Activated CD4-positive, alpha-beta memory T cell treated with anti-CD3 and anti-CD28 coated beads for 36 hours (primary cell): ENCODE measurements at places on chromosomes 6 and 20. TPM values are rescaled to one million over a fixed set of nuclear protein-coding genes. Genes with fewer than 3 reads are reported as not detected.

The CRIP3 gene
- total RNA-seq: 2.0 TPM

The SLC22A16 gene
- not detected for total RNA-seq

- peak; percentile 65 for DNase-seq
Observed at GRCh38 chr6:1604158-1605003, 5.3 kb upstream of the FOXC1 start.

GRCh38 chr6:63764318-63764916, 128.8 kb downstream of the PHF3 start:
- DNase-seq: no peak

GRCh38 chr6:8057793-8058192, 6.4 kb downstream of the BLOC1S5 start:
- no peak for DNase-seq

GRCh38 chr6:27847706-27848105, 64.5 kb downstream of the OR2B2 start:
- DNase-seq: no peak

The CST2 gene
- total RNA-seq: not detected

- no peak for DNase-seq
Observed at GRCh38 chr6:31701666-31702404, 1.3 kb downstream of the ABHD16A start.

- peak; percentile 64 for DNase-seq
Observed at GRCh38 chr6:111871207-111871606, 2.0 kb downstream of the FYN start.

GRCh38 chr20:2408111-2408510, 27.4 kb downstream of the TGM6 start:
- DNase-seq: no peak

The CCN5 gene
- not detected for total RNA-seq

GRCh38 chr6:28402197-28402596, 2.6 kb upstream of the ZSCAN12 start:
- no peak for DNase-seq

DNA sequence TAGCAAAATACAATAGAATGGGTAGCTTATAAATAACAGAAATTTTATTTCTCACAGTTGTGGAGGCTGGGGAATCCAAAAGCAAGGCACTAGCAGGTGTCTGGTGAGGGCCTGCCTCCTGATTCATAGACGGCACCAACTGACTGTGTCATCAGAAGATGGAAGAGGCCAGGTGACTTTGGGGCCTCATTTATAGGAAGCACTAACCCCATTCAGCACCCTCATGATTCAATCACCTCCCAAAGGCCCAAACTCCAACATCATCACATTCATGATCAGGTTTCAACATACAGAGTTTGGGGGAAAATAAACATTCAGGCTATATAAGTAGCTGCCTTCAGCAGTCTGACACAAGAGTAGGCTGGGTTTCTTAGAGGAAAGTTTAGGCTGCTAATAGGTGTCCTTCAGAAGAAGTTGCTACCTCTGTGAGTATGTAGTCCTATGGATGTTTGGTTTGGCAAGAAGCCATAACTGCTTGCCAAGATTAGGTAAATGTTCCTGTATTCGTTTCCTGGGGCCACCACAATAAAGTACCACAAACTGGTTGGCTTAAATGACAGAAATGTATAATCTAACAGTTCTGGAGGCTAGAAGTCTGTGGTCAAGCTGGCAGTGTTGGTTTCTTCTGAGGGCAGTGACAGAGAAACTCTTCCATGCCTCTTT, 48.8 kb downstream of the NT5E start:
- no peak for DNase-seq

The MEA1 gene
- total RNA-seq: 90.2 TPM

DNA sequence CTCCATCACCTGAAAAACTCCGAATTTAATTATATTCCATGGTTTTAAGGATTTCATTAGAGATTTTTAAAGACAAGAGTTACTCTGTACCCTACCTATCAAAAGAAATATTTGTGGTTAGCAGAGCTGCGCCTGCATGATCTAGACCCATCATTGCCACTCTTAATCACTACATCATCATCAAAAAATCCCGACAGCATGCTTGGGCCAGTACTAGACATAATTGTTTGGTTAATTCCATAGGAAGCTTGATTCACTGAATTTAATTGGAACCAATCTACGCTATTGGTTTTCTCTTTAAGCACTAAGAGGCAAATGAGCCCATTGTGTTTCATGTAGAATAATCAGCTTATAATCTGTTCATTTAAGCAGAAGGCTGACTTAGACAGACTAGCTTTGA, 33.4 kb upstream of the RNF217 start:
- no peak for DNase-seq

DNA sequence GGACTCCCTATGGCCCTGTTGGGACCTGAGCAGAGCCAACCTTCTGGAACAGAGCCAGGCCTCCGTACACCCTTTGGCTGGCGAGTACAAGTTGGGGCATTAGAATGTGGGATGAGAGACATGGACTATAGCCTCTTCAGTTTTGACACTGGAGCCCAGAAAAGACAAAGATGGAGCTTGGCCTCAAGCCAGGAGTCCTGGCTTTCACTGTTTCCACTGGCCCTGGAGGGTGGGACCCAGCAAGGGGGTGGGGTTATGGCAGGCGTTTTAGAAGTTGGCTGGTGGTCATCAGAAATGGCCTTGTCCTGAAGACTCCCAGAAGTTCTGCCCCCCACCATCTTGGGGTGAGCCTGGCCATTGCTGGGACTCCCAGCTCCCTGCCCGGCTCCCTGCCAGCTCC, 21.8 kb downstream of the ITPR3 start:
- DNase-seq: no peak

GRCh38 chr20:61391812-61392520, 139.9 kb downstream of the CDH4 start:
- no peak for DNase-seq

DNA sequence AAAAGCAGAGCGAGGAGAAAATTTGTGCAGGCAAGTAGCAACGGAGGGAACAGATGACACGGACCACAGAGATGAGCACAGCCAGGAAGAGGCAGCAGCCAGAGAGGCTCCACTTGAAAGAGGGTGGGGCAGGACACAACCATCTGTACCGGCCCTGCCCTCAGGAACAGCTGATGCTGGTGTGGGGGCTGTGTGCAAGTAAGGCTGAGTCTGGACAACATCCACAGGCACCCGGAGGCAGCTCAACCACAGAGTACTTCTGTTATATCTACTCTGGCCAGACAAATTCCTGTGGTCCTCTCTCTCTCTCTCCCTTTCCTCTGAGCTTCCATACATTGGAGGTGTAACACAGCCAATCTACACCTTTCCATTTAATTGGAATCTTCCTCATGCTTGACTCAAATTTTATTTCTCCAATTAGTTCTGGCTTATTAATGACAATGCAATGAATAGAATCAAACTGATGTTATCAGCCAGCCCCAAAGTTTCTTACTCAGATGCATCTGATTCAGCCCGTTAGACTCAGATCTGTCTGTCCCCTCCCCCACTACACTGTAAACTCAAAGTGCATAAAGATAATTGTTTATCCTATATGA, 24.9 kb downstream of the KIF13A start:
- DNase-seq: no peak

DNA sequence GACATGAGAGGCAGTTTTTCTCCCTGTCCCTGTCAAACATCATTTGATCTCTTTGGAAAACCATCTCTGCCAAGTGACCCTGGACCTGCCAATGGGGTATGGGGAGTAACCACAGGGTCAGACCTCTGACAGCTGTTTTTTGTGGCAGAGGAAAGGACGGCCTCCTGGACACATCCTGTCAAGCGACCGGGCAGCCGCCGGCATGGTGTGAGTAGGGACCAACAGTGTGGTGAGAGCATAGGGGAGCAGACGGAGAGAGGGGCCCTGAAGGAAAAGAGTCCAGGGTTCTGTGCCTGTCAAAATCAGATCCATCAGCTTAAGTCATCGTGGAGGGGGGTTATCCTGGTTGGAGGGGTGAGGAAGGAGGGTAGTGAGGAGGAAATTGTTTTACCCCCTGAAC, 10.1 kb downstream of the DNTTIP1 start:
- no peak for DNase-seq

DNA sequence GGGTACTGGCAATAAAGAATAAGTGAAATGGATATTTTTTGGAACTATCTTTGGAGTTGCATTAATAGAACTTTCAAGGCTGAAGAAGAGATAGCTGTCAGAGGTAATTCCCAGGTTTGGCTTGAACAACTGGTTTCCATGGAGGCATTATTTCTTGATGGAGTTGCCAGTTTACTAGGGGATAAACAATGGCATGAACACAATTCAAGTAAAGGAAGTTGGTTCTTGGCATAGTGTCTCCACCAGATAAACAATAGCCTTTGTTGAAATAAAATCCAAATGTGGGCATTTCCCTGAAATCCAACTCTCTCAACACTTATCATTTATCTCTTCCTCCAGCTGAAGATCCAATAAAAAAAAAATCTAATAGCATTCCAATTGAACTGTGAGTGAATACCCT, 454.9 kb downstream of the C6orf118 start:
- DNase-seq: no peak

The FGD2 gene
- total RNA-seq: 0.48 TPM

GRCh38 chr6:139325125-139325524, 33.3 kb upstream of the TXLNB start:
- no peak for DNase-seq

DNA sequence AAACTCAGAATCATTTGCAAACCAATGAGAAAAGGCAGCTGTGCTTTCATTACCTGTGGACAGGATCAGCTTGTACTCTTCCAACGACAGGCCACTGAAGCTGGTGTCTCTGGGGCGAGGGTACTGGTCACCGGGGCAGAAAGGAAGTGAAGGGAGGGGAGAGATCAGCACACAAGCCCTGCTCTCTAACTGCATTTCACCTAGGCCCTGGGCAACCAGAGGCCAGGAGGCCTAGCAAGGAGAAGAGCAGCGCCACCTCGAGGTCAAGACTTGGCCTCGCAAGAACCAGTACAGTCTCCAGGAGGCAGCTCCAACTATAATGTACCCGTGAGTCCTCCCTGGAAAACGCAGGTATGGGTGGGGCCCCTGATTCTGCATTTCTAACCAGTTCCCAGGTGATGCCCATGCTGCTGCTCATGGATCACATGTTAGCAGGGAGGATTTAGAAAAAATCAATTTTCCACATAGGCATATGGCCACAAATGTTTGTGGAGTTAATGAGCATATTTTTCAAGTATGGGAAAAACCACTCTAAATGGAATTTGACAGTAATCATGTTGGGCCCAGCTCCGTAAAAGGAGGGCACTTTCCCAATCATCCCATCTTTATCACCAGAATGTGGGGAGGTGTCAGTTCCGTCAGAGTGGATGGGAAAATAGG, 11.0 kb downstream of the UQCC2 start:
- peak; percentile 84 for DNase-seq

DNA sequence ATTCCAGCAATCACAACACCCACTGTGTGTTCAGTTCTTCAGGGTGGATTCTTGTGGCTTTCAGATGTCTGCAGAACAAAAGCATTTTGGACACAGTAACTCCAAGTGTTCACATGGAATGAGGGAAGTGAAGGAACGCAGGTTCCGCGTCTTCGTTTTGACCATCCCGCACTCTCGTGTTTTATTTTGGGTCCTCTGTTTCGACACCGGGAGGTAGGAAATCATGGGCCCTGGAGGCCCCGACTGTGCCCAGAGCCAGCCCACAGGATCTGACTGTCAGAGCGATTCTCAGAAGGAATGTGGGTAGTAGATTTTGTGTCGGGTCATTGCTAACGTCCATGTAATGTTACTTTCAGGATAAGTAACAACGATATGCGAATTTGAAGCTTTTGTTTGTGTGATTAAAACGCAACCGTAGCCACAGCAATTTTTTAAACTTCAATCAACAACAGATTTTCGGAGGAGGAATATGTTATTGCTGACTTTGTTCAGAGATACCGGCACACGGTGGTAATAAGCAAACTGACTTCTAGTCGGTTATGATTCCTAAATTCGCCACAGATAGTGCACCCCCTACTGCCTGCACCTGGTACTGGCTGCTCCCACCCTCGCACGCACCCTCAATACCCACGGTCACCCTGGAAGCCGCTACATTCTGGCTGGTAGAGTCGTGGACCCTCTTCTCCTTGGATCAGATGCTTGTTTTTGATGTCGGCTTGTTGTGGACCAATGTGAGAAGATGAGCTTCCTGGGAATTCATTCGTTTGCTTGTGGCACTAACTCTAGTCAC, 10.5 kb downstream of the NPEPL1 start:
- peak; percentile 20 for DNase-seq

- DNase-seq: no peak
Observed at GRCh38 chr6:135008072-135008940, 46.3 kb downstream of the HBS1L start.

GRCh38 chr6:144140867-144141266, 9.4 kb upstream of the STX11 start:
- DNase-seq: no peak
